ENCODE measurements at places on chromosomes 3 and 15.
A peak's percentile ranks its signal among the peaks of the same experiment; 100 is the strongest.

DNA sequence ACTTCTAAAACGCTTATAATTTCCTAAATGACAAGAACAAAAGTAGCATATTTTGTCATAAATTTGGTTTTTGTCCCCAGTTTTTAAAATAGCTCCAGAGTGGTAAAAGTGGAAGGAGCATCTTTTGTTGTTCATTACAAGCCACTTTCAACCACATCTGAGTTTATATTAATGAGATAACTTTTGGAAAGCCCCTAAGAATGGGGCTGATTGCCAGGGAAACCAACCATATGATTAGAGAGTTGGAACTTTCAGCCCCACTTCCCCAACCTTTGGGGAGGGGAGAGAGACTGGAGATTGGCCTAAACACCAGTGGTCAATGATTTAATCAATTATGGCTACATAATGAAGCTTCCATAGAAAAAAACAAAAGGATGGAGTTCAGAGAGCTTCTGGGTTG is 57.4 kb downstream of the CPA3 start:
- no peak for DNase-seq

DNA sequence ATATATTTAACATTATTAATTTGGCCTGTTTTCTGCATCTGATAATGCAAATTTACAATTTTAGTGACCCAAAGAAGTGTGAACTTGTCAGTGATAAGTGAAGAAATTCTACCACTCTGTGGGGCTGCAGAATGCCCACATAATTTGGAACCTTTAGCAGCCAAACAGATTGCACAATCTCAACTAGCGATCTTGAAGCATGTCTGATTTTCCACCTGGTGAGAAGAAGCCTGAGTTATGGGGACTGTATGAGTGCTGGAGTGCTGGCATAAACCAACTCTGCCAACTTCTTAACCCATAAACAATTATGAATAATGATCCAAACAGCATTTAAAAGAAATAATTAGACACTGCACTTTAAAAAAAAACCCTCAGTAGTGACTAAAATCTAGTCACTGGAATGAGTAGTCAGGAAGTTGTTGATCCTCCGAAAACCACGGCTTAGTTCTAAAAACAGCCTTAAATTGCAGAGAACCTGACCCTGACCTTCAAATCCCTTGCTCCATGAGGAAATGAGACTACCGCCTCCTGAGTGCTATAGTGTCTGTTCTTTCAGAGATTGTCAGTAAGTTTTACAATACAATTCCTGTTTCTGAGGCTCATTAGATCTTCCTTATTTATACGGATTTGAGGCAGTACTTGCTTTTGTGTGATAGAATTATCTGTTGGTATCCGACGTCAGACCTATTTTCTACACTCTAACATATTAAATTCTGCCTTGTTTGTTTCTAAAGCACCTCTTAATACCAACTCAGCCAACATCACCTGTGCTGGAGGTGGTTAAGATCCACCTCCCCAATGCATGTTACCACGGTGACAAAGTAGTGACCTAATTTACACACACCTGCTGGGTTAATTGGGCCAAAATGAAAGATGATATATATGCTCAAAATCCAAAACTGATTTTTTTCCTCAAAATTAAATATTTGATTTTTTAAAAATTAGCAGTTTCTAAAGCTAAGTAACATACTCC is 267.7 kb downstream of the ZBTB20 start:
- no peak for DNase-seq

DNA sequence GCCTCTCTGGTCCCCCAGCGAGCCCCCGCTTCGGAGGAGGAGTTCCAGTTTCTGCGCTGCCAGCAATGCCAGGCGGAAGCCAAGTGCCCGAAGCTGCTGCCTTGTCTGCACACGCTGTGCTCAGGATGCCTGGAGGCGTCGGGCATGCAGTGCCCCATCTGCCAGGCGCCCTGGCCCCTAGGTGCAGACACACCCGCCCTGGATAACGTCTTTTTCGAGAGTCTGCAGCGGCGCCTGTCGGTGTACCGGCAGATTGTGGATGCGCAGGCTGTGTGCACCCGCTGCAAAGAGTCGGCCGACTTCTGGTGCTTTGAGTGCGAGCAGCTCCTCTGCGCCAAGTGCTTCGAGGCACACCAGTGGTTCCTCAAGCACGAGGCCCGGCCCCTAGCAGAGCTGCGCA is 3.5 kb downstream of the PML start:
- DNase-seq = no peak

DNA sequence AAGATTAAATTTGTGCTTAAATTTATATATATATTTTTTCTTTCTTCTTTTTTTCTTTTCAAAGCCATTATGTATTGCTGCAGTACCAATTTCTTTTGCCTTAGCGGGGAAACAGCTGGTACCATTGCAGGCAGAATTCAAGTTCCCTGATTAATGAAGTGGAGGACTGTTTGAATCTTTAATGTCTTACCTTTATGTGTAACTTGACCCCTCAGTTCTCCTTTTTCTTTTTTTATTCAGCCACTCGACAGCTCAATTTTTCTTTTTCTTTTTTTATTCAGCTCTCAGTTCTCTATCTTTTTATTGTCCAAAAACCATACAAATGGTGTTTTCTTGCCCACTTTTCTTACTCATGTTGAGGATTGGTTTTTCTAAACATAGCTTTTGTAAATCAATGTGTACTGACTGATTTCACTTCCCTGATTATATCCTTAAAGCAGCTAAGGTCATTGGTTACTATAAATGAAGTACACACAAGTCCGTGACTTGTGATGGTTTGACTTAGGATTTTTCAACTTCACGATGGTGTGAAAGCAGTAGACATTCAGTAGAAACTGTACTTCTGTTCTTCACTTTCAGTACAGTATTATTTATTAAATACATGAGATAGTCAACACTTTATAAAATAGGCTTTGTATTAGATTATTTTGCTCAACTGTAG is 22.8 kb downstream of the ATP2C1 start:
- DNase-seq = no peak

- DNase-seq = no peak
Measured at GRCh38 chr15:81038975-81039607, 38.4 kb downstream of the TLNRD1 start.

DNA sequence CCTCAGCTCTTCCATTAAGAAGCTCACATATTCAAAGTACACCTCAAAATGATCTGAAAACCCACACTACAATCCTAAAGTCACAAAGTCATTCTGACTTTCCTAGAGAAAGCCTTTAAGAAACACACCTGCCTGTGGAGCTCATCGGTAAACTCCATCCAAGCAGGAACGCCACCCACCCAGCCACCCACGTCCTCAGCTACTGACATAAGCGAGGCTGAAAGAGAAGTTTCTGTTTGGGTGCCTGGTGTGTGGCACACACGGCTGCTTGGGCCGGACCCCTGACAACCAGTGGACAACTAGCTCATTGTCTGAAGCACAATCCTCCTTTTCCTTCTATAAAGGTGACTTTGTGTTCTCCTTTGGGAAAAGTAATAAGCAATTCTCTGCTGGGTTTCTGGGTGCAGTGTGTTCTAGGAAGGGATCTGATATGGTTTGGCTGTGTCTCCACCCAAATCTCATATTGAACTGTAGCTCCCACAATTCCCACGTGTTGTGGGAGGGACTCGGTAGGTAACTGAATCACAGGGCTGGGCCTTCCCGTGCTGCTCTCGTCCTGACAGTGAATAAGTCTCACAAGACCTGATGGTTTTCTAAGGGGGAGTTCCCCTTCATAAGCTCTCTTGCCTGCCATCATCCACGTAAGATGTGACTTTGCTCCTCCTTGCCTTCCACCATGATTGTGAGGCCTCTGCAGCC is 26.1 kb downstream of the FAM174B start:
- no peak for DNase-seq

DNA sequence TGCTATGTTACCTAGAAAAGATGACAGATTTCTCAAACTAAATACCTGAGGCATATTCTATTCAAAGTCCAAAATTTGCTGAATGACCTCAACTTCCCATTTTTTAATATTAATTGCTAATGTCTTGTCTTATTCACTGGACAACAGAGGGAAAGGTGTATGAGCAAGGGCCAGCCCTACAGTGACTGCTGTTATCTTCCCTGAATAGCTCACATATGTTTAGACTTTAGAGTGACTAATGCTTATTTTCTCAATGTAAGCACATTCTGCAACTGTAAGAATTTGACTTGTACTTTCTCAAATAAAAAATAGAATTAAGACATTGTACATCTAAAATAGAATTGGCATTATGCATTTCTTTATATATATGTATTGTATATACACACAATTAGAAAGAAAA is 26.5 kb upstream of the AADACL2 start:
- no peak for DNase-seq

DNA sequence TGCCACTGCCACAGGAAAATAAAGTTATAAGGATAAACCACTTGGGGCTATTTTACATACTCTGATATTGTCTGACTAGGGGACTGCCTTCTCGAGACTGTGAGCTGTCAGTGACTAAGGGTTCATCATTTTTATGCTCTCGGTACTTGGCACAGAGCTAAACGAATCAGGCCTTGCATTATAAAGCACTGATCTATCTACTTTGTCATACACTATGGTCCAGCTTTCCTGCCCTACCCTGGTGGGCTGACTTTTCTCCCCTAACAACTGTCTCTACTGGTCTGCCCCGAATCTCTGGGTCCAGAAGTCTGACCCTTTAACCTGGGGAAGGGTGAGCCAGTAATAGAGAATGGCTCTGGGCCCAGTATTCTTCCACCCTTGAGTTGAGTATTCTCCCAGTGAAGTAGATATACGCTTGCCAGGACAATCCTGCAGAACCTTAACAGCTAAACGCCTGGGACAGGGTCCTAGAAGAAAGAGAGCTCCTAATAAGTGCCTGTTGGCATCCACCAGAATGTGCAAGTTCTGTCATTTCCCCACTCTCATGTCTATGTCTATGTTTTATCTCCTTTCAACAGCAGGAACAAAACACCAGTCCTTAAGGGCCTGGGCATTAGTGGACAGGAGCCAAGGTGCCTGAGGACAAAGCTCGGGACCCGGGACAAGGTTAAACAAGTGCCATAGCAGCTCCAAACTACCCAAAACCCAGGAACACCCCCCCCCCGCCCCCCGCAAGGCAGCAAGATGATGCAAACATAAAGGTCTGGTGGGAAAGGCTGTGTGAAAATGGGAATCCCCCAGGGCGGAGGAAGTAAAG is 1.2 kb downstream of the LARP6 start:
- DNase-seq = no peak

DNA sequence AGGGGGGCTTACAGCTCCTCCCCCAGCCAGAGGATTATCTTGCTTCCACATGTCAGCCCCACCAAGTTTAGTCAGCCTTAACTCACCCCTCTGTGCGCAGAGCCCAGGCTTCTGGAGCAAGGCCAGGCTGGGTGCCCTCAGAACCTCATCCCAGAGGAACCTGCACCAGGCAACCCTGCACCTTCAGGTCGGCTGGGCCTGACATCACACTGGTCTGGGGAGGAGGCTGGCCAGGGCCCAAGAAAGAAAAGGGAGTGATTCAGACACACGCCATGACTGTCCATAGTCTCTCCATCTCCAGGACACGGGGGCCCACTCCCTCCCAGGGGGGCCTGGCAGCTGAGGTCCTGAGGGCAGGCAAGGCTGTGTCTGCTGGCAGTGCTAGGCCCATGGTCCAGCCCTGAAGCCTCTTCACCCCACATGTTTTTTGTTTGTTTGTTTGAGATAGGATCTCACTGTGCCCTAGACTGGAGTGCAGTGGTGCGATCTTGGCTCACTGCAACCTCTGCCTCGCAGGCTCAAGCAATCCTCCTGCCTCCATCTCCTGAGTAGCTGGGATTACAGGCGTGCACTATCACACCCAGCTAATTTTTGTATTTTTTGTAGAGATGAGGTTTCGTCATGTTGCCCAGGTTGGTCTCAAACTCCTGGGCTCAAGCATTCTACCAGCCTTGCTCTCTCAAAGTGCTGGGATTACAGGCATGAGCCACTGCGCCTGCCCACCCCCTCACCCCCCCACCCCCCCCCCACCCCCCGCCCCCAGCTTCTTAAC is 11.1 kb downstream of the TNK2 start:
- DNase-seq = no peak

- DNase-seq = peak; percentile 86
Measured at GRCh38 chr3:197501879-197502620, 53.7 kb downstream of the BDH1 start.

DNA sequence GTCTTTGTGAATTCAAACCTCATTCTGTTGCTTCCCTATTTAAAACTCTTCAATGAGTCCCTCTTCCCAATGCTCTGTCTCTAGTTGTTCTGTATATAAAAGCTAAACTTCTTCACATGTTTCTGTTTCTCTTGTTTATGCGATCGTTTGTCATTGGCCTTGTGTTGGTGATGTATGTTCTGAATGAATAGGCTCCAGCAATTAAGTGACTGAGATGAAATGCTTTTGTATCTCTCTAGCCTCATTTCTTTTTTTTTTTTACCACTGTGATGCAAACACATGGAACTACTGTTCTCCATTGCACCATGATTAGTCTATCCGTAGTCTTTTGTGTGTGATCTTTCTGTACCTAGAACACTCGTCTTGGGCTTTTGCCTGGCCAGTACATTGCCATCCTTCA is 380.5 kb upstream of the TPRG1 start:
- no peak for DNase-seq

DNA sequence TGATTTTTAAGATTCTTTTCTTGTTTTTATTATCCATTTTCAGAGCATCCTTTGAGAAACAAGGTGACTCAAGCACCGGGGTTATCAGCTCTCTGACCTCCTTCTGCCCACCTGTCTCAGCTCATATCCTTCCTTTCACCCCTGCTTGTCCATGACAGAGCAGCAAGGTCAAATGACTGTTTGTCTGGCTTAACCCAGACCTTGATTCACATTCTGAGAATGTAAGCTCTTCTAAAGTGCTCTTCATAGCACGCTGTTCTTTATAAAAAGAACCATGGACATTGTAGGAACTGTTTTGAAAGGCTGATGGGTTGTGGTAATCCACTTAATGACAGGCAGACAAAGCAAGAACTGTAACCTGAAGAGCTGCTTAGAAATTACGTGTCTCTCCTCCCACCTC is 122.5 kb downstream of the CHST2 start:
- DNase-seq = no peak

GRCh38 chr3:58564456-58565160 is 12.6 kb downstream of the FAM107A start:
- DNase-seq = peak; percentile 72

DNA sequence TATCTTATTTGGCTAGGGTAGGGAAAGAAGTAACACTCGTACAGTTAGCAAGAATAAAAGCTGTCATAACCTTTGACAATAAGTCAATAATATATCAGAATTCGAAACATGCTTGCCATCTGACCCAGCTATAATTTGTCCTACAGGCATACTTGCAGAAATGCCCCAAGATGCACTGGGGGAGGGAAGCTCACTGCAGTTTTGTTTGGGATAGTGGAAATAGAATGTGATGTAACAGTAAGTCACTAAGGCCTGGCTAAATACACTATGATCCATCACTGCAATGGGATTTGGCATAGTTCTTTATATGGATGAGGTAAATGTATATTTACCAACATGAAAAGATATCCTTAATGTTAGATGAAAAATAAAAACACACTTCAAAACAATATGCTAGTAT is 25.5 kb upstream of the TMOD3 start:
- no peak for DNase-seq

DNA sequence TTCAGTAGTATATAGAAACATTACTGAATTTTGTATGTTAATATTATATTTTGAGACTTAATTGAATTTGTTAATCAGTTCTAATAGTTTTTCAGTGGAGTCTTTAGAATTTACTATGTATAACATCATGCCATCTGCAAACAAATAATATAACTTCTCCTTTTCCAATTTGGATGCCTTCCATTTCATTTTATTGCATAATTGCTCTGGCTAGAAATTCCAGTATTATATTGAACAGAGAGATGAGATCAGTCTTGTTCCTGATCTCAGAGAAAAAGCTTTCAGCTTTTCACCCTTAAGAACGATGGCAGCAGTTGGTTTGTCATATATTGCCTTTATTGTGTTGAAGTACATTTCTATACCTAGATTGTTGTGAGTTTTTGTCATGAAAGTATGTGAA is 40.4 kb downstream of the OR4F15 start:
- DNase-seq = no peak

Measured in Peyer's patch (tissue), 4 donors.